ENCODE measurements at places on chromosomes 11 and 22.

DNA sequence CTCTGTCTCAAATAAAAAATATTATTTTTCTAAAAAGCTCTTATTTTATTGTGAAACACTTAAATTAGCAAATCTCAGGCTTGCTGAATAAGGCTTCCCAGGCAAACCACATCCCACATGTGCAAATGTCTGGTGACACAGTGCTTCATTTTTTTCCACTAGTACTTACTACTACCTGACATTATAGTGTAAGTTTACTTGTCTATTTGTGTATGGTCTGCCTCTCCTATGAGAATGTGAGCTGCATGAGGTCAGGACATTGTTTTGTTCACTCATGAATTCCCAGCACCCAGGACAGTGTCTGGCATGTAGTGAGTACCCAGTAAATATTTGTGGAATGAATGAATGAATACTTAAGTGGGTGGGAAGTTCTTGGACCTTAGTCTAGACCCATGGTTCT, 103.1 kb downstream of the PTPRJ start:
- DNase-seq: no peak

- no peak for DNase-seq
These were observed 162.7 kb downstream of the BARX2 start for GRCh38 chr11:129538323-129538722.

DNA sequence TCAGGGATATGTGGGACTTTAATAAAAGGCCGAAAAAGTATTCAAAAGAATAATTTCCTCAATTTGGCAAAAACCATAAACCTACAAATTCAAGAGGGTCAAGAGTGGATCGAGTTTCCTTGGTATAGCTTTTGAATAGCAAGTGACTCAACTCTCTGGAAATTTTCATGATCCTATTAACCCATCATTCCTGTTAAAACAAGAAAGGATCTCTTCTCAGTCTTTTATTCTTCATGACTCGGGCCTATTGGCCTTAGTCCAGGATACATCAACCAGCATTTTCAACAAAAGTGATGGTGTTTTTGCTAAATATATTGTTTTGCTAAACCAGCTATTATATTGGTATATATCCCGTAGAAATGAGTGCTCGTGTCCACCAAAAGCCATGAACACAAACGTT, 110.3 kb downstream of the ATXN10 start:
- DNase-seq: no peak

GRCh38 chr22:43293655-43294392, 49.3 kb downstream of the SCUBE1 start:
- DNase-seq: no peak

Data from stimulated activated CD4-positive, alpha-beta T cell treated with anti-CD3 and anti-CD28 coated beads, Interleukin-12 subunit alpha, Interleukin-12 subunit beta, amount 100 ng/mL, for 48 hours (primary cell).